AG04450 (cell line): ENCODE measurements at places on chromosomes 2 and 18.

GRCh38 chr18:11714244-11714918 is 25.3 kb downstream of the GNAL start:
- DNase-seq = no peak

- no peak for DNase-seq
These were observed 2.3 kb upstream of the CHN1 start for GRCh38 chr2:175007510-175007909.

DNA sequence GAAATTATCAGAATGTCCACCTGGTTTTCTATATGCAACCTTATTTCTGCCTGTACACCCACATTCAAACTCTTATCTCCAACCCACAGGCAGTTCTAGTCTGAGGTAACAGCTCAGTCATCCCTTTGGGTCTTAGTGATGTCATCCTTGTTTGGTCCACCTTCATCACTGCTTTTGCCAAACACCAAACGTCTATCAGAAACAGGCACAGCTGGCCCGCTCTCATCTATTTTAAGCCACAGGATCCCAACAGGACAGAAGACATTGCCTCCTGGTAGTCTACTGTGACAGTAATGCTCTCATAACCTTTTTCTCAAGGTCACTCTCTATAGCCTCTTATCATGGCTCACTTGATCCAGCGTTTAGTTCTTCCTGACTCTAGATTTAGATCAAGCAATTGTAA is 99.0 kb upstream of the CHAC2 start:
- DNase-seq = no peak

DNA sequence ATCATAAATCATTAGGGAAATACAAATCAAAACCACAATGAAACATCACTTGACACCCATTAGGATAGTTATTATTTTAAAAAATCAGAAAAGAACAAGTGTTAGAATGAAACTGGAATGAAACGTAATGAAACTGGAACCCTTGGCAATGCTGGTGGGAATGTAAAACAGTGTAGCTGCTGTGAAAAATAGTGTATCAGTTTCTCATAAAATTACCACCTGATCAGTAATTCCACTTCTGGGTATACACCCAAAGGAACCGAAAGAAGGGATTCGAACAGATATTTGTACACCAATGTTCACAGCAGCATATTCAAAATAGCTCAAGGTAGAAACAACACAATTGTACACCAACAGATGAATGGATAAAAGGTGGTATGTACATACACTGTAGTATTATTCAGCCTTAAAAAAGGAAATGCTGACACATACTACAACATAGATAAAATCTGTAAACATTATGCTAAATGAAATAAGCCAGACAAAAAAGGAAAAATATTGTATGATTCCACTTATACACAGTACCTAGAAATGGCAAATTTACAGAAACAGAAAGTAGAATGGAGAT is 27.0 kb downstream of the ROCK1 start:
- no peak for DNase-seq

- DNase-seq = peak; percentile 18
These were observed 133.7 kb downstream of the FBXO15 start for GRCh38 chr18:74013955-74014354.

- DNase-seq = no peak
These were observed 2.7 kb downstream of the METTL5 start for GRCh38 chr2:169822036-169822435.

- DNase-seq = no peak
These were observed 31.1 kb downstream of the YPEL5 start for GRCh38 chr2:30177956-30178355.

- DNase-seq = no peak
These were observed 926.2 kb downstream of the TSN start for GRCh38 chr2:122681626-122682025.

DNA sequence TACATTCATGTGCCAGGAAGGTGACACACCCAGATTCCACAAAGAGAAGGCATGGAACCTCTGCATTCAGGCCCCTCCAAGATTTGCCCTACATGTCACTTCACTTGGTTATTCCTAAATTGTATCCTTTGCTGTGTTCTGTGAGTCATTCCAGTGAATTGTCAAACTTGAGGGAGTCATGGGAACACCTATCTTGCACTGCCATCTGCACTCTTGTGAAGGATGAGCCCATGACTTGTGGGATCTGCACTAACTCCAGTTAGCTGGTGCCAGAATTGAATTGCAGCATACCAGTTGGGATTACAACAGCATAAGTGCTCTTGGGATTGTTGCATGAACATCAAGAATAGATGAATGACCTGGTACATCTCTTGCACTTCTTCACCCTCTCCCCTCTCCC is 1288.0 kb upstream of the ZEB2 start:
- no peak for DNase-seq

GRCh38 chr2:42969231-42970150 is 177.1 kb upstream of the HAAO start:
- DNase-seq = no peak

DNA sequence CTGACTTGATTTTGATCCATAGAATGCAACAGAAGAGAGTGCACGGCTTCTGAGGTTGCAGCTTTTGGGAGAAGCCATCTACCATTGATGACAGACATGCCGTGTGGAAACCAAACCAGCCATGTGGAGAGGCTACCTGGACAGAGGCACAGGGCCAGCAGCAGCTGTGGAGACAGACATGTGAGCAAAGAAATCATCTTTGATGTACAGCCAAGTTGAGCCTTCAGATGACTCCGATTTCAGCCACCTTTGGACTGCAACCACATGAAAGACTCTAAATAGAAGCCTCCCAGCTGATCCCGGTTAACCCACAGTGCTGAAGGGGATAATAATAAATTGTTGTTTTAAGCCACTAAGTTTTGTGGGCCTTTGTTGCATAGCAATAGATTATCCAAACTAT is 54.2 kb downstream of the TSN start:
- no peak for DNase-seq

- DNase-seq = no peak
These were observed 20.0 kb downstream of the TMEM127 start for GRCh38 chr2:96245609-96246390.

GRCh38 chr18:62933261-62933887 is 218.0 kb downstream of the PHLPP1 start:
- DNase-seq = no peak
